ENCODE measurements at places on chromosomes 5 and 9.

GRCh38 chr5:43138512-43138893 is 17.8 kb downstream of the ZNF131 start:
- DNase-seq = no peak

GRCh38 chr9:108521063-108521590 is 334.7 kb downstream of the ACTL7B start:
- peak; percentile 57 for DNase-seq

DNA sequence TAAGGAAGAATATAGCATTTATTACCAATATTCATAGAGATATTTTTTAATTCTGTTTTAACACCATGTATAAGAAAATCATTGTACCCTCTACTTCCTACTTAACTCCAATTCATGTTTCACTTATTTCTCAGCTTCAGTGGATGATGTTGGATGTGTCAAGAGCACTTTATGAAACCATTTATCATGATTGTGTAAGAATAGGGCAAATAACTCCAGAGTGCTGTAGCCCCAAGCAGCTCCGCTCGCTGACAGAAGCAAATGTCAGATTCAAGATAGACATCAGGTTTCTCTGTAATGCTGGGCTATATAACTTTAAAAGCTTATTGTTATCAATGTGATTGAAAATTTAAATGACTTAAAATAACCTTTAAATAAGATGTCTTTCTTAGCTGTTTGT is 50.4 kb downstream of the MAST4 start:
- DNase-seq = no peak

GRCh38 chr9:121714075-121714705 is 62.8 kb downstream of the DAB2IP start:
- DNase-seq = no peak

DNA sequence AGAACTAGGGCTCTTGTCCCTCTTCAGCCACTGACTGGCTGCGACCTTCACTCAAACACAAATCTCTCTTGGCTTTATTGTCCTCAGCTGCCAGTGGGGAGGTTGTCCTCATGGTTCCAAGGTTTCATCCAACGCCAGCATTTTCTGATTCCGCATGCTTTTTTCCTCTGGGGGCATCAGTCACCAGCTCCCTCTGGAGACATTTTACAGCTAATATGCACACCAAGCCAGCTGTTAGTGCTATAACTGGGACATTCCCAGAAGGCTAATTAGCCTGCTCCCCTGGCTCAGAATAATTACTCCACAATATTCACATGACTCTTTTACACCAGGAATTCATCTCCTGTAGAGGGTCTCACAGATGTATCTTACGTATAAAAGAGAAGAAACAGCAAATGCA is 193.6 kb upstream of the ANKRD55 start:
- no peak for DNase-seq

GRCh38 chr9:81417299-81417675 is 272.1 kb downstream of the TLE1 start:
- DNase-seq = no peak

DNA sequence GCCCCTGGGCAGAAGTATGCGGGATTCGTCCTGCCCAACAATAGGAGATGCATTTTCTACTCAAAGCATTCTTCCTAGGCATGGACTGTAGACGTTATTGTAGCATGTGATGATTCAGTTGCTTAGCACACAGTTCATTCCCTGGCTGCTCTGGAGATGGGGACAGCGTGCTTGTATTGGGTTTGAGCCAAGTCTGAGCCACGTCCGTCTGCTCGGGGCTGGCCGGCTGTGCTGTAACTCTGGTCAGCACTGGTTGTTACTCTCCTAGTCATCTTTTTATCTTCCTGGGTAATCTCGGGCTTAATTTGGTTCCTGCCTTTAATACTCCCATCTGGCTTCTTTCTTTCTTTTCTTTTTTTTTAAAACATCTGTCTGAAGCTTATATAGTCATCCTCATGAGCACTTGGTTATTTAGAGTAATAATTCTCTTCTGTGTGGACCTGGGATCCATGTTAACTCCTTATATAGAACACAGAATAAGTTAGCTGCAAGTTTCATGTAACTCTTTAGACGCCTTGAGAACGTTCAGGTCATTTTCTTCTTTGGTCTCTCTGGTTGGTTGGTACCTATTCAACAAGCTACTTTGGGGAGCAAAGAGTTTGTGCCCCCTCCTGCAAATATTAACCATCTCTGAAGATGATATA is 118.8 kb upstream of the RPS23 start:
- DNase-seq = peak; percentile 74

DNA sequence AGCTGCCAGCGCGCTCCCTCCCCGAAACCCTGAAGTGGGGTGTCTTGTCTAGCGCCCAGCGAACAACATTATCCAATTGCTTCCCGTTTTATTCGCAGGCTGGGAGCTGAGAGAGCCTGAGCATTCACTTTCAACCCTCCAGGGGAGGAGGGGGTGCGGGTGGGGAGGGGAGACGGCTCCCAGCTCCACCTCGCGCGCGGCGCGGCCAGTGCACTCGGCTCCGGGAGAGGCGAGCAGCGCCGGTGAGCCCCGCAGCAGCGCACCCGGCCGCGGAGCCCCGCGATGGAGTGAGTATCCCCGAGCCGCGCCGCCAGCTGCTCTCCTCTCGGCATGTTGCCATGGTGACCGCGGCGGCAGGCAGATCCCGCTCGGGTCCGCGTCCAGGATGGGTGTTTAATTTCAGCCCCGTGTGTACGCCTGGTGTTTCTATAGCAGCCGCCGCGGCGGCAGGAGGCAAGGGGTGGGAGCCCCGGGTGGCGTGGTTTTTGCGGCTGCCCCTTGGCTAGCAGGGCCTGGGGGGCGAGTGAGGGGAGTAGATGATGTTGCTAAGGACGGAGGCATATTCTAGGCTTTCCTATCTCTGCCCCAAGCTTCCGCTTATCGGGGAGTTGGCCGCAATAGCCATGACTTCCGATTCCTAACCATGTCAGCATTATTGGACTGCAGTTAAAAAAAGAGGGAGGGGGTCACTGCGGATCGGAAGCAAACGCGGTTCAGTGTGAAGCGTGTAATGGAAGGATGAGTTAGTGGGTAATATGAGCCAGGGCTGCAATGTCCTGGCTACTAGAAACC is 139.2 kb upstream of the PALM2AKAP2 start:
- DNase-seq = peak; percentile 29

- no peak for DNase-seq
Measured at GRCh38 chr9:94654165-94654894, 15.0 kb upstream of the FBP1 start.

All from hepatic stellate cell (primary cell).